ENCODE measurements at places on chromosomes 13 and 19.

DNA sequence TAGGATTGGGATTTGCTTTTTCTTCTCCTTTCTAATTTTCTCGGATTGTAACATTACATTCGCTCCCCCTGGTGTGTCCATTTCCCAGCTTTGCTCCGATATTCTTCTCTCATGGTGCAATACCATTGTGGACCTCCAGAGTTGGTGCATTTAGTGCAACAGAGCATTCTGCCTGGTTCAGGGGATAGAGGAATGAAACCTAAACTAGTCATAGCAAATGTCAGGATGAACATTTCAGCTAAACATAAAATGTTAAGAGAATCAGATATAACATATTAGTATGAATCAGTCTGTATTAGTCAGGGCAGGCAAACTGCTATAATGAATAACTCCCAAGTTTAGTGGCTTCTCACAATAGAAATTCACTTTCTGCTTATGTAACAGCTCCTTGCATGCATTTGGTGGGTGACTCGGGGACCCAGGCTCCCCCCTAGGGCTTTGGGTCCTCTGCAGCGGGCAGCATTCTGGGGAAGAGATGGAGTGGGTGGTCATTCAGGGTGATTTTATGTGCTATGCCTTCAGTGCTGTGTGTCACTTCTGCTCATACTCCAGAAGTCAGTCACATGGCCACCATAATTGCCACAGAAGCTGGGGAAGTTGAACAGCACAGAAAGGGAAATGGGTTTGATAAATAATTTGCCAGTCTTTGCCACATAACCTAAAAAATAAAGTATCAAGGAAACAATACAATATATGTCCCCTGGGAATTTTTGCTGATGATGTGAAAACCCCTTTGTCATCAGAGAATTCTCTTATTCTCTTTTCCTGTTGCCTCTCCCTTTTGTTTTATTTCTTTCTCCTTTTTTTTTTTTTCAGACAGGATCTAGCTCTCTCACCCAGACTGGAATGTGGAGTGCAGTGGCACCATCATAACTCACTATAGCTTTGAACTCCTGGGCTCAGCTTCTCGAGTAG lies 111.0 kb downstream of the HSPH1 start:
- no peak for DNase-seq

DNA sequence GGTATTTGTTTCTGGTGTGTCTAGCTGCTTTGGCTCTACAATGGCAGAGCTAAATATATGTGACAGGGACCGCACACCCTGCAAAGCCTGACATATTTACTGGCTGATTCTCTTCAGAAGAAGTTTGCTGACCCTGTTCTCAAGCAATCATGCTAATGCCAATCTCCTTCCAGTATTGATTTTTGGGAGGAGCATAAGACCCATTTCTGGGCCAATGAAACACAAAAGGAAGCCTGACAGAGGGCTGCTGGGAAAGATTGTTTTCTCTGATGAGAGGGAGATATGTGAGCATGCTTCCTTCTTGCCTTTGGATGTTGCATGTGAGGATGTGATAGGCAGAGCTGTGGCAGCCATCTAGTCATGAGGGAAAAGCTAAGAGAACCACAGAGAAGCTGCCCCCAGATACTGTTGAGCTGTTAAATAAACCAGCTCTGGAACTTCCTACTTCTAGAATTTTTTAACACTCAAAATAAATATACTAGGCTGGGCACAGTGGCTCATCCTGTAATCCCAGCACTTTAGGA lies 31.4 kb upstream of the TPTE2 start:
- no peak for DNase-seq

DNA sequence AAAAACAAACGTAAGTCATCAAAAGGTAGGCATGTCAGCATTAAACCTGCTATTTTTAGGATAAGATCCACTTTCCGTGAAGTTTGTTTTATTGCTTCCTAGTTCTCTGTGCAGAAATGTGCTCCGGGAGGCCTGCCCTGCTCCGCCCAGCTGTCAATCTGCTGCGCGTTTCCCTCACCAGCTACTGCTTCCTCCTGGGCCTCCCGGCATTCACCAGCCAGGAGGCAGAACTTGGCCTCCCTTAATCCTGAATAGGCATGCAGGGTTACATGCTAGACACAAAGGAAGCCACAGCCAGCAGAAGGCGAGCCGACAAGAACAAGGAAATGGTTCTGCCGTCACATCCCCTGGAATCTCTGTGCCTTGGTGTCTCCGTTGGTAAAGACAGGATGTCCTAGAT lies 386.2 kb downstream of the IRS2 start:
- no peak for DNase-seq

- no peak for DNase-seq
These were observed 160.5 kb downstream of the TM9SF2 start for GRCh38 chr13:99661791-99662190.

DNA sequence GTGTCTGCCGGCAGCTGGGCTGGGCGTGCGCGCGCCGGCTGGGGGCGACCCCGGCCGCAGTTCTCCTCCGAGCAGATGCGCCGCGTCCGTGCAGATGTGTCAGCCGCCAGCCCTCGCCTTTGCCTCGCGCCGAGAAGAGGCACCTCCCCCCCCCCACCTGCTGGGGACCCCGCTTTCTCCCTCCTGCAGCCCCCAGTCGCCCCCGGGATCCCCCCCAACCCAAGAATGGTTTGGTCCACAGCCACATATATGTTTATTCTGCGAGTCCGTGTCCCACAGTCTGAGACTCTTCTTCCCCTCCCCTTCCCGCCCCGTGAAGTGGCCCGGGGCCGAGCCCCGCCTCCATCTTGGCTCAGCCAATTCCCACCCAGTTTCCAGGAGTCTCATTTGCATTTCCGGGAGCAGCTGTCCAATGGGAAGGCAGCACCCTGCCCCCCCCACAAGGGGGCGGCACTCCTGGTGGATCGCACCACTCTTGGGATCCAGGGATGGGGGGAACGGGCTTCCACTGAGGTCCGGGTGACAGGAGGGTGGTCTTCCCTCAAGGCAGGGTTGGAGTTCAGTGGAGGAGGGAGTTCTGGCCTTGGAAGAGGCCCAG lies 8.6 kb downstream of the ISOC2 start:
- peak; percentile 89 for DNase-seq

- no peak for DNase-seq
These were observed 212.1 kb downstream of the KCNRG start for GRCh38 chr13:50227361-50227760.

- no peak for DNase-seq
These were observed 54.8 kb upstream of the SOX1 start for GRCh38 chr13:112012016-112012704.

DNA sequence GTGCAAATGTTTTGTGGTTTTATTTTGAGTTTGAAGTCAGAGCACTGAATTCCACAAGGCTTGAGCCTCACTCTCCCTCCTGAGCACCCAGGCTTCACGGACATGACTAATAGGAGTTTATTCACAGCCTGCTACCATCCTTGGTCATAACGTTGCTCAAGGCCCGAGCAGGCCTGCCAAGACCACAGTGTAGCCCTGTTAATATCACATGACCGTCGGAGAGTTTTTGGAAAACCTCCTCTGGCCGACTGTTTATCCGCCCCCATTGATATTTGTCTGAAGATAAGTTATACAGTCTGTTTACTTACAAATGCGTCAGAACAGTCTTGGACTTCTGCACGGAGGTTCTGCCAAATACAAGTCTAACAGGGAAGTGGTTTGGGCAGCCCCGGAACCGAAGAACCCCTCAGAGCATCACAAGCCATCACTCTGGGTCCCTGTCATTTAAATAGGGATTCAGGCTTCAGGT lies 89.9 kb downstream of the COL4A2 start:
- DNase-seq: no peak

DNA sequence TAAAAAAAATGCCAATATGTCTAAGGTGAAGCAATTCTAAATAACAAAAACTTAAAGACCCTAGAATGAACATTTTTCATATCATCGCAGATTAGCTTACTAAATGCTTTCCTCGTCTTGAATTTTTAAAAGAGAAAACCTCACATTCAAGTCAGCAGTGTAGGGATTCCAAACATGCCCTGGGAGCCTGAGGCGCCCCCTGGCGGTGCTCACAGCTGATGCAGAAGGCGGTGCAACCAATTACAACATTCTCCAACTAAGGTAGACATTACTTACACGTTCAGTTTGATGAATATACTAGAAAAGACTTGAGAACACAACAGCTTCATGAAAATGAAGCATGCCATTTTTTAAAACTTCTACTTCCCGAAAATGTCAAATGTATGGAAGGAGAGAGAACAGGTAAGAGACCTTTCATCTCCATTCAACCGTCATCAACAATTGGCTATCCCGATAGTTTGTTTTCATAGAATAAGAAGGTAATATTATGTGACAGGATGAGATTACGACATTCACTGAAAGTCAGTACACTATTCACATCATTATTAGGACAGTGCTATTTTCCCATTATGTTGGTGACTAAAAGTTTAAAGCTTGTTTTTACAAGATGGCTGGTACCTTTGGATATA lies 304.4 kb downstream of the DCLK1 start:
- no peak for DNase-seq

DNA sequence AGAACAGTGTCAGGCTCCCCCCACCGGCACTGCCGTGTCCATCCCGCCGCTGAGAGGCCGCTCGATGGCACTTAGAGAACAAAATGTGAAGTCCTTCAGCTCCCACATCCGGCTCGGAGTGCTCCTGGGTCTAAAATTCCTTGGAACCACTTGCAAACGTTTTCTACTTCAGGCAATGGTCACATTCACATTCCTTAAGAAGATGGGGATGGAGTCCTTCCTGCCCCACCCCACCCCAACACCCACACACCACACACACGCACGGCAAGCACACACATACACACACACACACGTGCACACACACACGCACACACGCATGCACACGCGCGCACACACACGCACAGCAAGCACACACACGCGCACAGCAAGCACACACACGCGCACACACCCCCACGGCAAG lies 83.4 kb downstream of the SOX1 start:
- DNase-seq: no peak

- no peak for DNase-seq
These were observed at the start of gene NPHS1 for GRCh38 chr19:35852029-35852780. Gene NPHS1 (minus strand): TSS chr19:35852504. CDS start chr19:35851837, 667 bp downstream.

- no peak for DNase-seq
These were observed 23.0 kb downstream of the LCP1 start for GRCh38 chr13:46158983-46159382.

GRCh38 chr13:41696163-41697003 lies 239.0 kb downstream of the RGCC start:
- no peak for DNase-seq

GRCh38 chr19:54099190-54099902 lies 1.3 kb downstream of the OSCAR start:
- DNase-seq: no peak

GRCh38 chr13:52849291-52850071 lies 1.0 kb upstream of the PCDH8 start:
- DNase-seq: no peak

- no peak for DNase-seq
These were observed 6.9 kb downstream of the KIR3DL3 start for GRCh38 chr19:54731191-54731590.

- DNase-seq: no peak
These were observed 6.4 kb upstream of the ZNF333 start for GRCh38 chr19:14683439-14683838.

DNA sequence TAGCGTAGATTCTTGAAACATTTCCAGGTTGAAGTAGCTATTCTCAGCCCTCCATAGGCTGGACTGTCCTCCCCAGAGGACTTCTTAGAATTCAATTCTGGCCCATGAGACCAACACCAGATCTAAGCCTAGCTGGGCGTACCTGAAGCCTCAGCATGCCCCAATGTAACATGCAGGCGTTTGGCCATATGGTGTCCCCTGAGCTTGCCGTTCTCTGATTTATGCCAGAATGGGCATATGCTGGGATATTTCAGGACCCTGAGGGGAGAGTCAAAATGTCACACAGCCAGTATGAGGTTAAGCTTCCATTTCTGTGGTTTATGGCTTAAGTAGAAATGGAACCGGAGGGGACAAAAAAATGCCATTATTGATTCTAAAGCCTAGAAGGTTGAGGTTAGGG lies 317.7 kb upstream of the OBI1 start:
- no peak for DNase-seq

- DNase-seq: no peak
These were observed 34.1 kb downstream of the PBX4 start for GRCh38 chr19:19584356-19584755.

DNA sequence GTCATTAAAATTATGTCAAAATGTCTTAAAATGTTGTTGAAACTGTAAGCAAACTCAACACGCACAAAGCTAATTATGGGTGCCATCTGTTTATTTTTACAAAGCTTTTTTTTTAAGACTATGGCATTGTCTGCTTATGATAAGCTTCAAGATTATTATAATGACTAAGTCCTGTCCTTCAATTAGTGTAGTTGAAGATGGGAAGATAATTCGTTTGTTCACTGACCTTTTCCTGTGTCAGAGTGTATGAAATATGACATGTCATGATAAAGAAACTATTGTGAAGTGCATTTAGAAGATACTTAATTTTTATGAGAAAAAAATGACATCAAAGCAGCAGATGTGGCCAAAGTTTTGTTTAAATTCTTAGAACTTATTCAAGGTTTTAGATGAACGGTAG lies 211.3 kb downstream of the PCCA start:
- DNase-seq: no peak

- DNase-seq: no peak
These were observed 1.8 kb downstream of the MAB21L1 start for GRCh38 chr13:35474496-35475211.

DNA sequence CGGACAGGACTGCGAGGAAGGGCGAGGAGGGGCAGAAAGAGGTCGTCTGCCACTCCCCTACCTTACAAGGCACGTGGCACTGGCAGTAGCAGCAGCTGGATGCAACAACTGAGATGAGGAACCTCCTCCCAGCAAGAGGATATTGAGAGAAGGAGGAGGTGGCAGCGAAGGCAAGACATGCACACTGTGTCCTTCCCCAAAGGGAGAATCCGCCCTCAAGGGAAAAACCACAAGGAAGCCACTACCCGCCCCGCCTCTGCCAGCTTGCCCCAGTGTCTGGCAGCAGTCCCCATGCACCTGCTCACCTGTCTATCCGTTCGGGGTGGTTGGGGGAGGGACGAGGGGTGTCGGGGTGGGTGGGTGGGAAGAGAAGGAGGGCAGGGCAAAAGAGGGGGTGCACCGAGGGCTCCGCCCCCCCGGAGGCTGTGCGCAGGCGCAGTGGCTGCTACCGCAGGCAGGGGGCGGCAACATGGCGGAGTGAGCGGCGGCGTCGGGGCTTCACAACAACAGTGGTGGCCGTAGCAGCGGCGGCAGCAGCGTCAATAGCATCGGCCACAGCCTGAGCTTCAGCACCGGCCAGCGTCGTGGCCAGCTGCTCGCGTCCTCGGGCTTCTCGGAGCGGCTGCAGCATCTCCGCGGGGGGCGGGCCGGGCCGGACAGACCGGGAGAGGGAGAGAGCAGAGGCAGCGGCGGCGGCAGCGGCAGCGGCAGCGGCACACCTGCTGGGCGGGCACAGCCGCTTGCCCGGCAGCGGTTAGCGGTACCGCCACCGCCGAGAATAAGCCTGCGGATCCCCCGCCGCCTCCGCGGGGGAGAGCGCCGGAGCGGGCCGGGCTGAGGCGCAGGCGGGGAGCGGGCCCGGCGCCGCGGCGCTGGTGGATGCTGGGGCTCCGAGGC lies at the start of gene NBEA:
Gene NBEA, plus strand, starts transcription at position 436 of the 897 bp plus-strand sequence. CDS start 551 bp downstream, outside the sequence.
- DNase-seq: no peak

DNA sequence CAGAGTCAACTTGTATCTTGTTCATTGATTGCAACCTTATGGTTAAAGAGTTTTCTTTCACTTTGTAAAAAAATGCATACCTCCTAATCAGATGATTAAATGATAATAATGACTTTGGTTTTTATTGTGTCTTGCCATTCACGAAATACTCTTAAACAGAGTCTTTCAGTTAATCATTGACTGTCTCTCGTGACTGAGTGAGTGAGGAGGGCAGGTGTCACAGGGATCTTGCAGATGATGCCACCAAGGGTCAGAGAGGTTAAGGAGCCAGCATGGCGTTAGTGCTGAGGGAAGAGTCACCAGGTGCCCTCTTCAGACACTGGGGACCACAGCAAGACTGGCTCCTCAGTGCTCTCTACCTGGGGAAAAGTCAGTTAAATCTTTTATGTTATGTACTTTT lies 8.0 kb downstream of the GPATCH1 start:
- no peak for DNase-seq

Data from cerebellar nuclear complex (tissue), 1 donor.